Renal cortical epithelial cell (primary cell): ENCODE measurements at places on chromosomes 1 and 21.
A peak's percentile ranks its signal among the peaks of the same experiment; 100 is the strongest.

DNA sequence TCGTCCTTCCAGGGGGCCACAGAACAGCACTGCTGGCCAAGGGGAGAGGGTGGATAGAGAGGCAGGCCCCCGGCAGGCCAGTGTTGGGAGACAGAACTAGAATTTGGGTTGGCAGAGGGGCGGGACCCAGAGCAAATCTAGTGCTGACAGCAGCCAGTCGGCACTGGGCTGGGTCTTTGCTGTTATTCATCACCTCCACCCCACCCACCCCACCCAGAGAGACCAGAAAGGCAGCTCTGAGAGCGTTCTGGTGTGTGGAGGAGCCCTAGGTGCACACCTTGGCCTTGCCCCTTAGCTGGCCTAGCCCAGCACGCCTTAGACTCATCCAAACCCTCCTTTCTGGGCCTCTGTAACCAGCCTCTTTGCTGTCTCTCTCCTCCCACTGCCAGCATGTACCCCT lies 6.4 kb upstream of the PKP1 start:
- DNase-seq, result no peak

DNA sequence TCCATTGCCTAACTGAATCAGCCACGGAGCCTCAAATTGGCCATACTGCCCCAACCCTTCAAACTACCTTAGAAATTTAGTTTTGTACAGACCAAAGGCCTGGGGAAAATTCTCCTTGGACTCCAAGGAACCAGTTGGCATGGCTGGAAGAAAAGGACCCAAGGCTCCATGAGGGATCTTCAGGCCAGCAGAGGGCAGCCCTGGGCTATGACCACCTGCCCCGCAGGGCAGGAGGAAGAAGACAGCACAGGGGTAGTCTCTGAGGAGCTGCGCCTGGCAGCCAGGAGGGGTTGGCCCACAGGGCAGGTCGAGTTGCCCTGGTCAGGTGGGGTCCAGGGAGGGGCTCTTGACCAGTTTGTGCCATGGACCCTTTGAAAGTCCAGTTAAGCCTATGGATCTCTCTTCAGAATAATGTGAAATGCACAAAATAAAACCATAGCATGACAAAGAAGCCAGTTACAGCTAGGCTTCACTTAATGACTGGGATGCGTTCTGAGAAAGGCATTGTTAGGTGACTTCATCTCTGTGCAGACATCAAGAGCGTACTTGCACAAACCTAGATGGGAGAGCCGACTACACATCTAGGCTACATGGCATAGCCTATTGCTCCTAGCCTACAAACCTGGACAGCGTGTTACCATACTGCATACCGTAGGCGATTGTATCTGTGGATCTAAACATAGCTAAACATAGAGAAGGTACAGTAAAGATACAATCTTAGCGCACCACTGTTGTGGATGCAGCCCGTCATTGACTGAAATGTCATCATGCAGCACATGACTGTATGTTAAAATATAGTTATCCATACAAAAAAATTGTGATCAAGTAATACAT lies 26.1 kb downstream of the CACNA1S start:
- DNase-seq, result peak; percentile 33

DNA sequence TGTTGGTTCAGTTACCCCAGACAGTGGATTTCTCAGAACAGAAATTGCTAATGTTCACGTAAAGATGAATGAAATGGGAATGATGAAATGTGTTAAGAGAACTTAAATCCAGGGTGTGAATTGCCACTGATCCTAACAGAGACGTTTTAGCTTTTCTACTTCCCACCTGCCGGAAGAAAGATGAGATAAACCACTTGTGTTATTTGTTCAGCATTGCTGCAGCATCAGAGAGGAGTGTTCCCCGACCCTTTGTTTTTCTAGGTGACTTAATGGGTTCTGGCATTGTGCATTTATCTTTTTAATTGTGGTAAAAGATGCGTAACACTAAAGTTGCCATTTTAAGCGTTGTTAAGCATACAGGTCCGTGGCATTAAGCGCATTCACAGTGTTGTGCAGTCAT lies 122.3 kb downstream of the GALNT2 start:
- DNase-seq, result no peak

DNA sequence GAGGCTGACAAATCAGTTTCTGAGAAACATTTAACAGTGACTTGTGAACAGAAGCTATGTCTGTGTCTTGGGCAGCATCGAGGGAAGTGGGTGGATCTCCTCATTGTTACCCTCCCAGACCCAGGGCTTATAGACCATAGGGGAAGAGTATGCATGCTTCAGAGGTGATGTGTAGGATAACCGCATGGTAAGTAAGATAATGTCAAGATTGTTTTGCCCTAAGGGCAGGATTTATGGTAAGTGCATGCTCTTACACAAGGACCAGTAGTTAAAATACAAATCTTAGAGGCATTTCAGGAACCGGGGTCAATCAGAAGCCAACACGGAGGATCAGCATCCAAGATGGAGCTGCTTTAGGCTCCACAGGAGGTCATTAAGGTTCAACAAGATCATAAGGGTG lies 7.7 kb upstream of the PRMT2 start:
- no peak for DNase-seq

GRCh38 chr1:39819091-39819812 lies 30.6 kb upstream of the BMP8B start:
- no peak for DNase-seq

- no peak for DNase-seq
These were observed 10.4 kb downstream of the LDLRAD1 start for GRCh38 chr1:54007613-54008012.

- no peak for DNase-seq
These were observed 993 bp upstream of the DSCAM start for GRCh38 chr21:40847951-40848350.

GRCh38 chr21:43702785-43703034 lies 16.2 kb upstream of the PDXK start:
- DNase-seq, result no peak

DNA sequence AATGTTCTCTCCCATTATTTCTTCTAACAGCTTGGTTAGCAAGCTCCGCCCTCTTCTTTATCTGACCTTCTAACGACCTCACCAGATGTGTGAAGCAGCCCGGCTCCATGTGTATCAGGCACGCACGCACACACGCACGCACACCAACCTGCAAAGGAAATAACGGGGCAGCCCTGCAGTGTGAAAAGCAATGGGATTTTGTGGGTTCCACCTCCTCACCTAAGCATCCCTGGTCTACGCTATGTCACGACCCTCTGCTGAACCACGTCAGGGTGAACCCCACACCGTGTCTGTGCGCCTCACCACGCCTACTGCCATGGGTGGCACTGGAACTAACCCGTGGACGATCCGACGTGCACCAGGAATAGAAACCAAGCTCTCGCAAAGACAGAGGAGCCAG lies 10.4 kb downstream of the SSU72 start:
- DNase-seq, result no peak

- DNase-seq, result no peak
These were observed 703.1 kb downstream of the ADGRL2 start for GRCh38 chr1:82503822-82504221.

DNA sequence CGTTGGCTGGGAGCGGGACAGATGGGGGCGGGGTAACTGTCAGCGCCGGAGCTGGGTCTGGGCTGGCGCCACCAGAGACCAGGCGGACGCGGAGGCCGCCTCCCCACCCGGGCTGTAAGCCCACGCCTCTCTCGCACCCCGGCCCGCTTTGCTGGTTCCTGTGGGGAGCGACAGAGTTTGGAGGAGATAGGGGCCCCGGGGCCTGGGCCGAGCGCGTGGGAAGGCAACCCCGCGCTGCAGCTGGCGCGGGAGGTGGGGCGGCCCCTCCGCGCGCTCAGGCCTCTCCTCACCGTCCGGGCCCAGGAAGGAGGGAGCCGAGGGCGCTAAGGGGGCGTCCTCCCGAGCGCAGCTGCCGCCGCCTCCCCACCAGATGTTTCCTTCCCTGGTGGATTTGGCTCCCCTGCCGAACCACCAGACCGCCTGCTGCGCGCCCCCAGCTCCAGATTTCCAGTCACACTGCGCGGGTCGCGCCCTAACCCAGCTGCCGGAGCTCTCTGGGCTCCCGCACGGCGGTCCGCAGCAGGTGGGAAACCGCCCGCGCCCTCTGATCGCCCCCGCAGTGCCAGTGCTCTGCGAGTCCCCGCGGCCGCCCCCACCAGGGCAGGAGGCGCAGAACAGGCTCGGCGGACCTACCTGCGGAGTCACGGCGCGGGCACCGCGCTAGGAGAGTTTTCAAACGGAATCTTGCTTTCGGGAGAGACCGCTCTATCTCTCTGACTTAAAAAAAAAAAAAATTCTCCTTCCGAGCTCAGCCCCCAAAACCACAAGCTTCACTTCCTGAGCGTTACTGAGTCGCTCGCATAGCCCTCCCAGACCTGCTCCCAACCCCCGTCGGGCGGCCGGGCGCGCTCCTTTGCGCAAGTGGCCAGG lies 1.1 kb downstream of the GFI1 start:
- no peak for DNase-seq

GRCh38 chr1:153957744-153958110 lies 685 bp downstream of the CRTC2 start:
- DNase-seq, result peak; percentile 27

- peak; percentile 37 for DNase-seq
These were observed 2.2 kb downstream of the UBAP2L start for GRCh38 chr1:154222918-154223317.

DNA sequence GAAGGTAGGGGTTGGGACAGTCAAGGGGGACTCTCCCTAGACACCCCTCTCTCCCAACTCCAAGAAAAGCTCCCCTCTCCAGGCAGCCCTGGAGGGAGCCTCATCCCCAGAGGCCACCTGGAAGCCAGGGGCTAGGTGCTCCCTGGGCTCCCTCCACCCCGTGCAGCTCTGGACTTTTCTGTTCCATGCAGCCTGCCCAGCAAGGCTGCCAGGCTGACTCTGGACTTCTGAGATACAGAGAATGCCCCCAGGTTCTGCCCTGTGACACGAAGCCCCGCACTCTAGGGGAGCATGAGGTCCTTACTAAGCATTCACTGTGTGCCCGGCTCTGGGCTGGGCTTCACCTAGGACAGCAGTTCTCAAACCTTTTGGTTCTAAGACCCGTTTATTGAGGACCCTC lies 10.2 kb downstream of the SYT2 start:
- no peak for DNase-seq

GRCh38 chr21:28834335-28835238 lies 158.1 kb downstream of the LTN1 start:
- DNase-seq, result no peak

DNA sequence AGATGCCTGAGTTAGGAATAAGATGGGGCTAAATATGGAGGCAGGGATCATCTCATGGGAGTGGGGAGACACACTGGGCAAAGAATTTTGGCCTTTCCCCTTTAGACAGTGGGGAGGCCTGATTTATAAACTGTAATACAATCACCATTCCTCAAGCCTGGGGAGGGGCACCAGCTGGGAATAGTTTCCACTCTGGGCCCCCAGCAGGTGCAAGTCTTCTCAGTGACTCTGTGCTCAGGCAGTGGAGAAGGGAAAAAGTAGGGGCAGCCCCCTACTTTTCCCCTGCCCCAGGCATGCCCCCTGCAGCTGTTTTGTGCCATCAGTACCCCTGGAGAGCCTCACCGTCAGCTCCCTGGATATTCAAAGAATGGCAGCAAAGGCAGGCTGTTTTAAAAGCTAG lies 19.1 kb downstream of the COA7 start:
- no peak for DNase-seq

DNA sequence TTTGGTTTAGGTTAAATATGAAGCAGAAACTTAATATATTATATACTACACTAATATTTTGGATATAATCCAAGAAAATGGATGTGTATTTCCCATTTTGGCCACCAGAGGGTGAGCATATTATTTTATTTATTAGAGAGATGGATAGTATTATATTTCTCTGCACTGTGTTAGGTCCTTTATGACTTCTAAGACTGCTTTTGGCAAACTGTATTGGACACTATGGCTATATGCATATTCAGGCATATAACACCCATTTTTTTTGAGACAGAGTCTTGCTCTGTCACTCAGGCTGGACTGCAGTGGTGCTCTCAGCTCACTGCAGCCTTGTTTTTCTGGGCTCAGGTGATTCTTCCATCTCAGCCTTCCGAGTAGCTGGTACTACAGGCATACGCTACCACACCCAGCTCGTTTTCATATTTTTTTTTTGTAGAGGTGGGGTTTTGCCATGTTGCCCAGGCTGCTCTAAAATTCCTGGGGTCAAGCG lies 17.8 kb upstream of the PGM1 start:
- DNase-seq, result peak; percentile 7

- no peak for DNase-seq
These were observed 68.8 kb upstream of the RGS1 start for GRCh38 chr1:192506741-192507155.

DNA sequence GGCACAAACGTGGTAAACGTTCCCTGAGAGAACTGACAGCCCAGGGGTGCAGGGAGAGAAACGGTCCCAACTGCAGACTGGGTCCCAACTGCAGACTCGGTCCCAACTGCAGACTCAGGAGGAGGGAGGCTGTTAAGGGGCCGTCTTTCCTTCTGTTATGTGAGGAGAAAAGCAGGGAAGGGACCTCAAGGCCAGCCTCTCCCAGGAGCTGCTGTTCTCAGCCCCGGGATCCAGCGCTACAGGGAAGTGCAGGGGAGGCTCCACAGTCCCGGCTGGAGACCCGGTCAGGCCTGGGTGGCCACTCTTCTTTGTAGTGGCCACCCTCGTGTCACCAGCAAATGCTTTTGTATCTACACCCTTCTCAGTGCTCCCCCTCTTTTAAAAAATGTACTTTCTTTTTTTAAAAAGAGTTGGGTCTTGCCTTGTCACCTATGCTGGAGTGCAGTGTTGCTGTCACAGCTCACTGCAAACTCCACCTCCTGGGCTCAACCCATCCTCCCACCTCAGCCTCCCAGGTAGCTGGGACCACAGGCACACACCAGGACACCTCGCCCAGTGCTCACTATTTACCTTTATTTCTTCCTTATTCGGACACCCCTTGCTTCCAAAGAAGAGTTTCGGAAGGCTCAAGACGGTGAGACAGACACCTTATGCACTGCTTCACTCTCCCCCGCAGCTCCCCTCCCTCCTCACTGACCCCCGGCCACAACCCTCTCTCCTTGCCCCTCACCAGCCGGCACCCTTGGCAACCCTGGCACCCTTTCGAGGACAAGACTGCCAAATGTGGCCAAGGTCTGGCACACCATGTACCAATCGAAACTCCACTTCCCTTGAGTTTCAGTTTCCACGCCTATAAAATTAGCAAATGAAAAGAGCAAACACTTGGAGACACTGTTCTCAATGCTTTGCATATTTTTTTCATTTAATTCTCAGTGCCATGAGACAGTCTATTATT lies 21.8 kb downstream of the CAPN2 start:
- DNase-seq, result no peak

- DNase-seq, result no peak
These were observed 52.6 kb downstream of the RPS6KC1 start for GRCh38 chr1:213103377-213104306.

- DNase-seq, result peak; percentile 37
These were observed 51.4 kb downstream of the DISC1 start for GRCh38 chr1:231678011-231678432.

- no peak for DNase-seq
These were observed 11.6 kb upstream of the SAMD11 start for GRCh38 chr1:911875-912739.

- DNase-seq, result peak; percentile 76
These were observed 493.8 kb upstream of the CHRM3 start for GRCh38 chr1:238892612-238893011.

- peak; percentile 4 for DNase-seq
These were observed 27.0 kb upstream of the PRSS38 start for GRCh38 chr1:227788271-227789083.
